ENCODE measurements at places on chromosomes 5 and 9.

GRCh38 chr9:95499046-95499676 lies 17.6 kb downstream of the PTCH1 start:
- DNase-seq = no peak

- DNase-seq = no peak
Observed at GRCh38 chr5:127856292-127856691, 153.1 kb downstream of the CCDC192 start.

DNA sequence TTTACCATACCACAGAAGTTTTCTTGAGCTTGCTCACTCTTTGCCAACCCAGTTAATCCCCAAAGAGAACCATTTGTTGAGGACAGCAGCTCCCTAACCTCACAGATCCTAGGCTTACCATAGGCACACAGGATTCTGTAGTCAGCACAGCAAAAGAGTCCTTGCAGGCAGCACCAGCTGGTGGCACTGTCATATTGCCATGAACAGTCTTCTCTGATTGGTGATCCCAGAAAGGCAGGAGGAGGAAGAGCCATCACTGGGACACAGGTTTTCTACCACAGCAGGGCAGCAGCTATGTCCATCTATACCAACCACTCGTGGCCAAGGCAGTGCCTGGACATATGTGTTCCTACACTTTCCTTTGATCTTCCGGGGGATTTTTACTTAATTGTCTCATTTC lies 297.1 kb upstream of the CD180 start:
- DNase-seq = no peak

- DNase-seq = no peak
Observed at GRCh38 chr9:2354216-2354615, 267.4 kb upstream of the VLDLR start.

- no peak for DNase-seq
Observed at GRCh38 chr5:14041528-14042192, 97.2 kb upstream of the DNAH5 start.

GRCh38 chr5:16983022-16983639 lies 47.0 kb upstream of the MYO10 start:
- no peak for DNase-seq

GRCh38 chr5:160463740-160464465 lies 42.2 kb downstream of the PTTG1 start:
- no peak for DNase-seq

GRCh38 chr5:171739271-171739670 lies 46.3 kb upstream of the SMIM23 start:
- no peak for DNase-seq

- no peak for DNase-seq
Observed at GRCh38 chr5:58066557-58066956, 393.3 kb downstream of the PLK2 start.

GRCh38 chr5:97670447-97670846 lies 487.4 kb upstream of the RIOK2 start:
- no peak for DNase-seq

DNA sequence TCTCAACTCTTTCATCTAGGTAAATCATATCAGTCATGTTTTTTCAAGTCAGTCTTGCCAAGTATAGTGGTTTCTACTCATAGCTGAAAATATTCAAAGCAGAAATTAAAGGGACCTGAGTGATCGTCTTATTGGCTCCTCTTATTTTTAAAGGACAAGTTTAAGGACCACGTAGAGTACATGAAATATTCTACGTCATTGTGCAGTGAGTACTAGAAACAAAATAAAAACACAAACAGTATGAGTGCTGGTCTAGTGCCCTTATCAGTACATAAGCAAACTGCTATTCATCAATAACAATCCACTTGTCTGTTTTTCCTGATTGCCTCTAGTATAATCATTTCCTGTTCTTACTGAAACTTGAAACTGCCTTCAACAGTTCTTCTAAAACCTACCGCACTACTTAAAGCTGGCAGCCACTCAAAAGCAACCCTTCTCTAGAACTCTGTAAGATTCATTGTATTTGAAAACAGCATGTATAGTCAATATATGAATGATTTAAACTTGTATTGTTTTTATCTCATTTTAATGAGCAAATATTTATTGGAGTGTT lies 853.7 kb downstream of the TAF11L14 start:
- DNase-seq = no peak

DNA sequence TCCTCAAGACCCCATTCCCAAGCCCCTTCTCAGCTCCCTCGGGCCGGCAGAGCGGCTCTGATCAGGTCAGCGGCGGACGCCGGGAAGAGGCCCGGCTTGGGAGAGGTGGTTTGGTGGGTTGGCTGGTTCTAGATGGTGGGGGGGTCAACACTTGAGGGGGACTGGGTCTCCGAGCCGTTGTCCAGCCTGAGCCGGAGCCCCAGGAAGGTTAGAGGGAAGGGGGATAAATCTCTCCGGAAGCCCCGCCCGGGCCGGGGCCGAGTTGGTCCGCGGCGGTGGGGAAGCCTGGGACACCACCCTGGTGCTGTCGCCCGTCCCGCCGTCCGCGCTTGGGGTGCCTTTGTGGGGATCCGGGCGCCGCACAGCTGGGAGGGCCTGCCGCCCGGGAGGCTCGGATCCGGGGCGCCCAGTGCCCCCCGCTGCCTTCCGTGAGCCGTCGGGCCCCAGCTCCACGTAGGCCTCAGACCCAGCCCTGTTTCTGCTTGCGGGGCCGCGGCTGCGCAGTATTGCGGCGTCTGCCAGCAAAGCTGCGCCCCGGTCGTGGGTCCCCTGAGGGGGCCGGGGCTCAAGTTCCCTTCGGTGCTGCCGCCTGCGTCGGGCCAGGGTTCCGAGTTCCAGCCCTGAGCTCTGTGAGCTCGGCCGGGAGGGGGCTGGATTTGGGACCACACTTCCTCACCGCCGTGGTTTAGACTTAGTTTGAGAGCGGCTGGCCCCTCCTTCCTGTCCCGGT lies 542 bp upstream of the TRIM52 start:
- DNase-seq = no peak

DNA sequence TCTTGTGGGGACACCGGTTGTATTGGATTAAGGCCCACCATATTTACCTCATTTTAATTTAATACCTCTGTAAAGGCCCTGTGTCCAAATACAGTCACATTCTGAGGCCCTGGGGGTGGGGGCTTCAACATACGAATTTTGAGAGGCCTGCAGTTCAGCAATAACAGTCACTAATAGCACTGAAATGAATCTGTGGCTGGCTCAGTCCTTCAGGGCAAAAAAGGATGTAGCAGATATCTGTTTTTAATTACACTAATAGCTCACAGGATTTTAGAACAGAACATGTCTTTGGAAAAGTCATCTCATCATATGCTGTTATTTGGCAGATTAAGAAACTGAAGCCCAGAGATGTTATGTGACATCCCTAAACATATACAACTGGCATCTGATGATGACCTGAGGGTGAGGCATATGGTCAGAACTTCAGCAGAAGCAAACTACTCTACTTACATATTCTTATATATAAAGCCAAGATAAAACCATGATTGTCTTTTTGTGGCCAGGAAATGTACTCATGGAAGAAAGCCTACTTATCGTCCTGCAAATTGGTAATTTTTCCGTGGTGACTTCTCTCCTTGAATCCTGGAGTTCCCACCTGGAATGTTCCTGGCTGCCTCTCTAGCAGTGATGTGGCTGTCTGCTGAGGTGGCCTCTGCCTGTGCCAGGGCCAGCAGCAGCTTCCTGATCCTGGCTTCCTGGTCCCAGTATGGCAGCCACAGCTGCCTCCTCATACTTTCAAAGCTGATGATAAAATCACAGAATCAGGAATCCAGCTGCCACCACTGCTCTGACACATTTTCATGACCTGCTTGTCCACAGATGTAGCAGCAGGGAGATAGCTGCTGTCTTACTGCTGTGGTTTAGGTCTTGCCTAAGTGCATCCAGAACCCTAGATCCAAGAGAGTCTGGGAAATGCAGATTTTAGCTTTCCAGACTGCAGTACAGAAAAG lies 72.1 kb upstream of the ANKRD55 start:
- no peak for DNase-seq

- DNase-seq = no peak
Observed at GRCh38 chr5:26569241-26569928, 469.0 kb downstream of the CDH9 start.

GRCh38 chr9:126550891-126551351 lies 62.8 kb upstream of the LMX1B start:
- no peak for DNase-seq

- DNase-seq = no peak
Observed at GRCh38 chr5:124262991-124263571, 483.4 kb downstream of the ZNF608 start.

DNA sequence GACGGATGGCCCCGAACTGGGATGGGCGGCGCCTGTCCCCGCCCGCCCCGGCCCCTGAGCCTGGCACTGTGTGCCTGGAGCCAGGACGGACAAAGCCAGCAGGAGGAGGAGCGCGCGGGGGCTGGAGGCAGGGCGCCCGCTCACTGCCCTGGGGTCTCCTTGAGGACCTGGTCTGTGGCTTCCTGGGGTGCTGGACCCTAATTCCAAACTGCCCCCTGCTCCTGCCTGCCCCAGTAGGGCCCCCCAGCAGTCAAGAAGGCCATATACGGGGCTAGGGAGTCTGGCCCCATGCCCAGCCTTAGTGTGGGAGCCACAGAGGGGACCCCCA lies 29.2 kb upstream of the RXRA start:
- no peak for DNase-seq

GRCh38 chr5:74632947-74633356 lies 7.6 kb downstream of the ENC1 start:
- no peak for DNase-seq

GRCh38 chr5:122236270-122237040 lies 75.6 kb upstream of the SNCAIP start:
- DNase-seq = no peak

GRCh38 chr9:92482329-92482728 lies at the start of gene ASPN:
Gene ASPN (minus strand): TSS chr9:92482506.
- no peak for DNase-seq
